ENCODE measurements at places on chromosomes 11 and 22.

DNA sequence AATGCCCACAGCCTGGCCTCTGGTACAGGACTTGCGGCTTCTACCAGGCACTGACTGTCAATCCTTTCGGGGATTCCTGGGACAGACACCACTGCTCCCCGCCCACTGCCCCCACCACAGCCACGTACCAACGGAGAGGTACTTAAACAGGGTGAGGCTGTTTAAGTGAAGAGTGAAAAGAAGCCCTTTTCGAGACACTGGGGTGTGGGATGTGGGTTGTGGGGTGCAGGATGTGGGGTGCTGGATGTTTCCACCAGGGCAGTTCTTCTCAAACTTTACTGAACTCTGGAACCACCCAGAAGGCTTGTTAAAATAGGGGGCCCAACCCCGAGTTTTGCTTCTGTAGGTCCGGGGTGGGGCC lies 34.2 kb upstream of the PRR5 start:
- DNase-seq = no peak

DNA sequence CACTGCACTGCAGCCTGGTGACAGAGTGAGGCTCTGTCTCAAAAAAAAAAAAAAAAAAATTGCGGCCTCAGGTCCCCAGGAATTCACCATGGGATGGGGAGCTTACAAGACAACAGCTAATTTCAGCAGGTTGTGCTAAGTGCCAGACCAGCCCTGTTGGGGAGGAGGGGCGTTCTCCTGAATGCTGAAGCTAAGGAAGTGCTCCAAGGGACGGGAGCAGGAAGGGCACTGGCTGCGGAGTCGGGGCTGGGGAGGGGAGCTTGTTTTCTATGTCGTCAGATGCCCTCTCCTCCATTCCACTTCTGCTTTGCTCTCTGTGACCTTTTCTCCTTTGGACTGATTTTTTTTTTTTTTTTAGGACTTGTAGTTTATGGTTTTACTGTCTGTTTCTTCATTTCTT lies 4.5 kb downstream of the ADAMTS15 start:
- DNase-seq = no peak

DNA sequence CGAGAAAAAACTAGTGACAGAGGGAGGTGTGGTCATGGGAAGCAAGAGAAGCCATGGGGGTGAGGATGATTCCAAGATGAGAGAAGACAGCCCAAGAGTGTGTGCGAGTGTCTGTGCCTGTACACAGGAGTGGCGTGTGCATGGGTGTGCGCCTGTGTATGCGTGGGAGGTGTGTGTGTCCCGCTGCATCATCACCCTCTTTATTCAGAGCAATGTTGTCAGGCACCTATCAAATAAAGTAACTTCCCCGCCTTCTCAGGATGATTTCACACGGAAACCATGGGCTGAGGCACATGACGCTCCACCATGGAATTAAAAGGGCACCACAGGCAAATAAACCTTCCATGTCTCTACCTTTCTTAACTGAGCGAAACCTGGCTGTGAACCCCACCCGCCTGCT lies 24.6 kb downstream of the MS4A10 start:
- DNase-seq = no peak

DNA sequence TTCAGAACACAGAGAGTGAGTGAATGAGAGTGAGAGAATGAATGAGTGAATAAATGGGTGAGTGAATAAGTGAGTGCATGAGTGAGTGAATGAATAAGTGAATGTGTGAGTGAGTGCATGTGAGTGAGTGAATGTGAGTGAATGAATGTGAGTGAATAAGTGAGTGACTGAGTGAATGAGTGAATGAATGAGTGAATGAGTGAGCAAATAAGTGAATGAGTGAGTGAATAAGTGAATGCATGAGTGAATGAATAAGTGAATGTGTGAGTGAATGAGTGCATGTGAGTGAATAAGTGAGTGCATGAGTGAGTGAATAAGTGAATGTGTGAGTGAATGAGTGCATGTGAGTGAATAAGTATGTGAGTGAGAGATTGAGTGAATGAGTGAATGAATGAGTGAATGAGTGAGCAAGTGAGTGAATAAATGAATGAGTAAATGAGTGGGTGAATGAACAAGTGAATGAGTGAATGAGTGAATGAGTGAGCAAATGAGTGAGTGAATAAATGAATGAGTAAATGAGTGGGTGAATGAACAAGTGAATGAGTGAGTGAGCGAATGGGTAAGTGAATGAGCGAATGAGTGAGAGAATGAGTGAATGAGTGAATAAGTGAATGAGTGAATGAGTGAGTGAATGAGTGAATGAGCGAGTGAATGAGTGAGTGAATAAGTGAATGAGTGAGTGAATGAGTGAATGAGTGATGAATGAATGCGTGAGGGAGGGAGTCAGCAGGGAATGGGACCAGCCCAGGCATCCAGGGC lies 21.3 kb upstream of the MUC5B start:
- no peak for DNase-seq

GRCh38 chr11:89667001-89667400 lies 43.1 kb upstream of the TRIM77 start:
- DNase-seq = peak; percentile 46

GRCh38 chr11:1373536-1374214 lies 16.1 kb upstream of the BRSK2 start:
- no peak for DNase-seq

DNA sequence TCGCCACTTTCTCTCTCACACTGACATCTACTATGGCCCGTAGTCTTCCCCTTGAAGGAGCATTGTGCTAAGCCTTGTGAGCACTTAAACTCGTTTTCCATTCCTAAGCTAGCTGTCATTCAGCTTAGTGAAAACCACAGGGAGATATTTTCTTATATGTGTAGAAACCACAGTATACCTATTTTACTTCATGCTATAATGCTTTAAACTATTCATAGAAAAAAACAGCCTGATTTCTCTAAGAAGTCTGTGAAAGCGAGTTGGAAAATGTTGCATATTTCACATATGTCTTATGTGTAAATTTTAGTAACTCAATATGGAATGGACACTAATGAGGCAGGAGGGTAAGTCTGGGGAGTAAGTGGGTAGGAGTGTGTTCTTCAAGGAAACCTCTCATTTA lies 194.3 kb upstream of the CTSC start:
- no peak for DNase-seq

GRCh38 chr11:6834021-6834420 lies 11.5 kb upstream of the OR10A5 start:
- no peak for DNase-seq

- no peak for DNase-seq
Measured at GRCh38 chr22:49827271-49827852, 311 bp downstream of the BRD1 start.

GRCh38 chr11:95788921-95789505 lies 569 bp downstream of the FAM76B start:
- peak; percentile 28 for DNase-seq

- no peak for DNase-seq
Measured at GRCh38 chr11:95508219-95508890, 277.4 kb upstream of the SESN3 start.

DNA sequence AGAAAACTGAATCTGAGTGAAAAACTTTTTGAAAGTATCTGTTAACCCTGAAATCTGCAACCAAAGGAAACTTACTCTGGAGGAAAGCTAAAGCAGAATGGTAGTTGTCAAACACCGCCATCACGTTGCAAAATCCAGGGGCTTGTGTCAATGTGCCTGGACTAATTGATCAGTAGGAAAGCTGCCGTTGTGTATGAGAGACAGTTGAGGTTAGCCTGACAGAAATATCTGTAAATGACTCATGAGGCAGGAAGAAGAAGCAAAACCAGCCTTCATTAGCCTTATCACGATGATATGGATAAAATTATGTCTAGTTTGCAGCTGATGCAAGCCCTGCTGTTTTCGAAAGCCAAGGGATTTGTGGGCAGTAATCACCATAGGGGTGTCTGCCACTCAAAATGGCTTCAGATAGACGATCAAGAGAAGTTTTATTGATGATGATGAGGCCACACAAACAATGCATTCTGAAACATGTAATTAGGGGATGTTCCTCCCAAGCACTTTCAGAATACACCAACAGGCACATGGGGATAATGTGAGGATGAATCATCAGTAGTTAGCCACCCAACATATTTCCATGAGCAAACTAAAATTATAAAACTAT lies 8.9 kb downstream of the SCGB1A1 start:
- DNase-seq = no peak

DNA sequence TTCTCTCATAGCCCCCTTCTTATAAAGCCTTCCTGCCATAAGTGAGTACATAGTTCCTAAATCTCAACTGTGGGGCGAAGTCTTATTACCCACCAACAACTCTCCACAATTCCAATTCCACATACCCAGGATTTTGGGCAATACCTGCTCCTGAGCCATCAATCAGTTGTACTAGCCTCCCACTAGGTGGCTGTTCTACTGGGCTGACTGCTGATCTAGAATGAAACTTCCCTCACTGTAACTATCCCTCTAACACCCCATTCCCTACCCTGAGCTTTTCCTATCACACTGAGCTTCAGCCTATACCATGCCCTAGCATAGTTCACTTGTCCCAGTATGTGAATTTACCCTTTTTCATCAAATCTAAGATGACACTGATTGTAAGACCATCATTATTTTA lies 52.5 kb downstream of the RRAS2 start:
- no peak for DNase-seq

GRCh38 chr11:28105869-28106268 lies 2.1 kb downstream of the KIF18A start:
- no peak for DNase-seq

- DNase-seq = no peak
Measured at GRCh38 chr11:117700551-117700950, 96.5 kb downstream of the DSCAML1 start.

DNA sequence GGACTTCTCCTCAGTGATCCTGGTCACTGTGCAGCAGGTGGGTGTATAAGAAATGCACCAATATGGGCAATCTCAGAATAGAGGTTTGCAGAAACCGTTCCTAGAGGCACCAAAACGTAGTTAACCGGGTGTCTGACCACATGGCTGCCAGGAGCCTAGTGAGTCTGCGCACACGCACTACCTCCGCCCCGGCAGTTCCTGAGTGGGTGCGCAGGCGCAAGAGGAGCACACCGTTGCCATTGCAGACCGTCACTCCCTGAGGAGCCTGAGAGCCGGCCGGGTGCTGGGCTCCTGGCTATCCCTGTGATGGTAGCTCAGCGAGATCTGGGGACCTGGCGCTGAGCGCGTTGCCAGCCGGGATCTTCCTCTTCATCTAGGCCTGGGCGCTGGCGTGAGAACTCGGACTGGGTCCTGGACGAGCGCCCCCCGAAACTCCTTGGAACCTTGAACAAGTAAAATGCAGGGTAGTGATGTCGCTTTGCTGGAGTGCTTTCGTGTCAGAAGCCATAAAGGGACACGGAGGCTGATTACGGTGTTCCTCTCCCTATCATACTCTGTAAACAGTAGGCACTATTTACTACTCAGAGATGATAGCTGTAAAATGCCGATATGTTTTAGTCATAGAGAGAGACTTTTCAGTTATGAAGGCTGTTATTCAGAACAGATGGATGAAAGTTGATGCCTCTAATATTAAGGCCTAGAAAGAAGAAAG lies at the start of gene MS4A13:
Gene MS4A13 (plus strand): TSS at position 249 of the 712 bp plus-strand sequence. CDS start 2,692 bp downstream, outside the sequence.
- DNase-seq = no peak

DNA sequence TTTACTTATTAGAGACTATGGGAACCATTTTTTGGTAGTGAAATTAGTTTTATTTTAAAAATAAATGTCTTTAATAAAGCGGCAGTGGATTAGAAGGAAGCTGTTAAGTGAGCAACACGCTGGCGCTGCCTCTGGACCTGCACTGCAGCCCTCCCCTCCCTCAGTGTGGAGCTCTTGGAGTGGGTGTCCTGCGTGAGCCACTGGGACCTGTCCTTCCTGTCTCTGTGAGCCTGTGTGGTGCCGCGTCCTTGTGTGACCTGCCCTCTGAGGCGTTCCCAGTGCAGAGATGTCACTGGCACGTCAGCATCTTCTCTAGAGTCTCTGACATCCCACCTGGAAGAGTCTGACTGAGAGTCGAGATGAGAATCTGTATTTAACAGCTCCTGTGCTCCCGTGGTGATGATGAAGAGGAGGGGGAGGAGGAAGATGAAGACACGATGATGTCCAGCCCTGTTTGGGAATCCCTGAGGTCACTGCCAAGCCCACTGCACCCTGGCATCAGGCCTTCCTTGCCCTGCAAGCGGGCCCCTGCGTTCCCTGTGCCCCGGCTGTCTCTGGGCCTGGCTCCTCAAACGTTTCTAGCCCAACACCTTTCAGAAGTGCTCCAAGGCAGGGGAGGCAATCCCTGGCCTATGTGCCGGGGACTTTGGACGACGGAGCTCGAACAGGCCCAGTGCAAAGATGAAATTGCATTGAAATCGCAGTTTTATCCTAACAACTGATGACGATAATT lies 271.8 kb downstream of the TBC1D22A start:
- DNase-seq = no peak

DNA sequence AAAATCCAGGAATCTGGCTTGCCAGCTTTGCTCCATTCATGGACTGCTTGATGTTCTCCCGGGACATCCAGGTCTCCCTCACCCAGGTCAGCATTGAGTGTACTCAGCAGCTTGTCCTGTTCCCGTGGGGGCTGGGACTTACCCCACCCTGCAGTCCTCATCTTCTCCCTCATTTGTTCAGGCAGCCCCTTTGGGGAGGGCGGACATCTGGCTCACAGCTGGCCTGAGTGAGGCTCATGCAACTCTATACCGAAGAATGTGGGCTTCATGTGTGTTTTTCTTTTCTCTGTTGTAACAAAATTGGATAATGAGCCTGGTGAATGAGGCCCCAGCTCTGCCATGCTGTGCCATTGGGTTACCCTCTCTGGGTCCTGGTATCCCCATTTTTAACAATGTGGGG lies 227.7 kb upstream of the TENM4 start:
- no peak for DNase-seq

- no peak for DNase-seq
Measured at GRCh38 chr11:114314096-114314495, 17.9 kb downstream of the NNMT start.

GRCh38 chr22:41178425-41178975 lies 26.6 kb upstream of the L3MBTL2 start:
- no peak for DNase-seq

GRCh38 chr11:86663761-86664160 lies 8.7 kb downstream of the ME3 start:
- no peak for DNase-seq

DNA sequence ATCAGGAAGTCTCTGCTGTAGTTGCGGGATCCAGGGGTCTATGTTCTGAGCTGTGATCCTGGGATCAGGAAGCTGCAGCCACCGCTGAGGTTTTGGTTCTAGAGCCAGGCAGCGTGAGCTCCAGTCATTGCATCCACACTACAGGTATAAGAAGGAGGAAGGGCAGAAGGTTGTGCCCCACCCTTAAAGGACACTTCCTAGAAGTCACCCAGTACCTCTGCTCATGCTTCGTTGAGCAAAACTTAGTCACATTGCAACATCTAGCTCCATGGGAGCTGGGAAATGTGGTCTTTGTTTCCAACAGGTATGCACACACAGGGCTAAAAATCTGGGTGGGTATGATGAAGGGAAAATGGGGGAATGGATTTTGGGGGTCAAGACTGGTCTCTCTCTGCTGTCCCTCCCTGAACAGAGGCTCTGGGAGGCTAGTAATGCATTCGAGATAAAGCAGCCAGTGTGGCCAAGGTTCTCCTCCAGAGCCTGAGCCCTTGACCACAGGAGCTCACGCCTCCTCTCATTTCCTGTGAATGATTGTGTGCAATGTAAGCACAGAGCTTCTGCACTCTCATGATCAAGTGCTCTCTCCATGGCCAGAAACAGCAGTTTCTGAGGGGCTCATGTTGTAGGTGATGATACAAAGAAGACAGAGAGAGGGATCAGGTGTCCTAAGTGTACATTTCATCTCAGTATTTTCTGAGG lies 86.8 kb upstream of the OR4B1 start:
- DNase-seq = peak; percentile 15

GRCh38 chr11:79033833-79034232 lies 407.0 kb downstream of the TENM4 start:
- DNase-seq = no peak

GRCh38 chr11:61888590-61888989 lies 2.8 kb downstream of the FADS3 start:
- no peak for DNase-seq

GRCh38 chr22:46096706-46097230 lies 53.6 kb upstream of the PPARA start:
- no peak for DNase-seq
